MM.1S (cell line): ENCODE measurements at places on chromosomes 7 and 10.

GRCh38 chr10:88682491-88682890, 18.2 kb downstream of the LIPF start:
- no peak for DNase-seq

GRCh38 chr10:8238986-8239385, 184.5 kb downstream of the GATA3 start:
- no peak for DNase-seq

DNA sequence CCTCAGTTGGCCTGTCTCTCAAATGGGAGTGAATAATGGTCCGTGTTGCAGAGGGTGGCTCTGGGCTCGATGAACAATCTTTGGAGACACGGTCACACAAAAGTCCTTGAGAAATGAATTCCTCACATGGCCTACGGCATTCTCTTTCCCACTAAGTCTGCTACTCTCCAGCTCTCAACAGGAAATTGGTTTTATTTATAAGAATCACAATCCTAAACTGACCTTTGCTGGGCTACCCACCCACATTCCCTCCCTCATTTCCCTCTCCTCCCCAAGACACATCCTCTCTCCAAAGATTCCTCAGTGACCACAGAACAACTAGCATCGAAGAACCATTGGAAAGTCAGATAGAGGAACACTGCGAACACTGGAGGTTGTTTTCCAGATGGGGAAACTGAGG, 4.7 kb downstream of the AFAP1L2 start:
- DNase-seq: no peak

DNA sequence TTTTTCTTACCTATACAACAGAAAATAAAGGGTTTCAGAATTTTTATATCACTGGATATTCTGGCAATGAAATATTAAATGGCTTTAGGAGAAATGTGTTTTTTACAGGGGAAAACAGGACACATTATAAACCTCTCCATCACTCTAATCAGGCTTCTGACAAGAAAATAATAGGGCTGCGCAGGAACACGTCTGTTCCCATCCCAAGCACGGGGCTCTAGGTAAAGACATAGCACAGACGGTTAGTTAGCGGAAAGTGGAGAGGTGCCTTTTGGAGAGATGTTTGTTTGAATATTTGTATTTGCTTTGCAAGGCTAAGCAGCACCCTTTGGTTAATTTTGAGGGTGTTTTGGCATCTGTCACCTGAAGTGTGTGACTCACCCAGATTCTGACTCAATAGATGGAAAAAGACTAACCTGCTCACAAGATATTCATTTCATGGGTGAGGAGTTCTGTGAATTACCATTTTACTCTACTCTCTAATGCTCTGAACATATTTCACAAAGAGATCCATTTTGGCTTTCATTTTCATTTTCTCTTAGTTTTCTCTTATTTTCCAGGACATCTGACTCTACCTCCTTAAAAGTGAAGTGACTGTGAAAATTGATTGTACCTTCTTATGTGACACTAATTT, 174.5 kb upstream of the AKR1E2 start:
- DNase-seq: no peak

DNA sequence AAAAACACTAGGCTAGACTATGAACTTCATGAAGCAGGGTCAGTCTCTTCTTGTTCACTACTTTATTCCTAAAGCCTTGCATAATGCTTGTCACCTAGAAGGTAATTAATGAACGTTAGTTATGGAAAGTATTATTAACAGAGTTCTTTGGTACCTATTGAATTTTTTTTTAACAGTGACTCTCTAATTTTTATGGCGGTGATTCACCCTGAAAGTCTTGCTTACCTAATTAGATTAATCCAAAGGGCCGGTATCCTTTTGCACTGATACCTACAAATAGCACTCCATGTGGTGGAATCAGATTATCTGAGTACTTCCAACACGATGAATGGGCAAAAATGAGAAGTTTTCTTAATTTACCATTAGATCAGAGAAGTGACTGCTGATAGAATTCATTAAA, 31.7 kb downstream of the STAM start:
- no peak for DNase-seq

GRCh38 chr10:126001576-126001975, 105.2 kb downstream of the FANK1 start:
- no peak for DNase-seq

GRCh38 chr10:43385412-43386004, 14.1 kb downstream of the FXYD4 start:
- no peak for DNase-seq

DNA sequence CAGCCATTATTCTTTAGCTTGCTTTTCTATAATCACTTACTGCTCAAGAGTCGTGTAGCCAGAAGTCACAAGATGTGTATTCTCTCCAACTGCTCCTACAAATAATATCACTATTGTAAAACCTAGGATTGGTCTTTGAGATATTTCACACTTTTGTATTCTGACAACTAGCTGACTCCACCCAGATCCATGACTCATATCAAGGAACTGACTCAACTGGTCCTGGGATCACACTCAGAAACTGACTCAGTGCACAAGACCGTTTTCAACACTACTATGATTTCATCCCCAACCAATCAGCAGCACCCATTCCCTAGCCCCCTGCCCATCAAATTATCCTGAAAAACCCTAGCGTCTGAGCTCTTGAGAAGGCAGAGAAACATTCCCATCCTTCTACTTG, 56.5 kb upstream of the ORC5 start:
- DNase-seq: no peak

DNA sequence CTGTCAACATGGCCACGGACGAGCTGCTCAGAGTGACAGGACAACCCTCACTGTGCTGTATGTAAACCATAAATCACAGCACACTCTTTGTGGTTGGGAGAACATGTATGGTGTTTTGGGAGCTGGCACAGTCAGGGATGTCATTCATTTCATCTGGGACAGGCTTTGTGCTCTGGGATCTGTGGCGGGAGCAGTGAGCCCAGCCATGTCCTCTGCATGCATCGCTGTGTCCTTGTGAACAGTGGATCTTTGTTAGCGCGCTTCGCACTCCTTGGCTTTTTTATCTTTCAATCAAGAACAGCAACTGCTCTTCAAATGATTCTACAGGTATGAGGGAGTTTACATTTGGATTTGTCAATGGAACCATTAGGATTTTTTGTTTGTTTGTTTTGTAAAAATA, 7.1 kb downstream of the CCM2 start:
- DNase-seq: no peak

GRCh38 chr7:95485391-95486123, at the start of gene ASB4:
TSS of gene ASB4 (plus strand) at chr7:95485943. CDS start at chr7:95485972, 29 bp downstream.
- DNase-seq: no peak

GRCh38 chr7:93307131-93307660, 75.0 kb downstream of the VPS50 start:
- DNase-seq: no peak

GRCh38 chr10:53786236-53786900, 1013.8 kb upstream of the MBL2 start:
- no peak for DNase-seq

DNA sequence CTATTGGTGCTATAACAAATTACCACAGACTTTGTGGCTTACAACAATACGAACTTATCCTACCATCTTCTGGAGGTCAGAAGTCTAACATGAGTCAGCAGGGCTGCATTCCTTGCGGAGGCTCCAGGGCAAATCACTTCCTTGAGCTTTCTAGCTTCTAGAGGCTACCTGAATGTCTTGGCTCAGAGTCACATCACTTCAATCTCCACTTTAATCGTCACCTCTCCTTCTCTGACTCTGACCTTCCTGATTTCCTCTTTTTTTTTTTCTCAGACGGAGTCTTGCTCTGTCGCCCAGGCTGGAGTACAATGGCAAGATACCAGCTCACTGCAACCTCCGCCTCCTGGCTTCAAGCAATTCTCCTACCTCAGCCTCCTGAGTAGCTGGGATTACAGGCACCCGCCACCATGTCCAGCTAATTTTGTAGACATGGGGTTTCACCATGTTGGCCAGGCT, 44.6 kb upstream of the ANAPC16 start:
- no peak for DNase-seq

- DNase-seq: no peak
These were observed 807.7 kb upstream of the ZWINT start for GRCh38 chr10:57168611-57169240.

- no peak for DNase-seq
These were observed 5.4 kb downstream of the WDR86 start for GRCh38 chr7:151404216-151405011.

GRCh38 chr10:61921143-61921542, 19.6 kb downstream of the ARID5B start:
- no peak for DNase-seq

GRCh38 chr7:38507384-38507783, 123.8 kb downstream of the AMPH start:
- no peak for DNase-seq
